Activated CD4-positive, alpha-beta T cell treated with anti-CD3 and anti-CD28 coated beads, Interleukin-2, amount 50 U/mL, for 4 hours (primary cell): ENCODE measurements at places on chromosomes 13 and 19.

- DNase-seq, result no peak
These were observed 14.3 kb upstream of the SCEL start for GRCh38 chr13:77521194-77521593.

- DNase-seq, result no peak
These were observed 96.3 kb upstream of the GPR183 start for GRCh38 chr13:99403458-99403971.

DNA sequence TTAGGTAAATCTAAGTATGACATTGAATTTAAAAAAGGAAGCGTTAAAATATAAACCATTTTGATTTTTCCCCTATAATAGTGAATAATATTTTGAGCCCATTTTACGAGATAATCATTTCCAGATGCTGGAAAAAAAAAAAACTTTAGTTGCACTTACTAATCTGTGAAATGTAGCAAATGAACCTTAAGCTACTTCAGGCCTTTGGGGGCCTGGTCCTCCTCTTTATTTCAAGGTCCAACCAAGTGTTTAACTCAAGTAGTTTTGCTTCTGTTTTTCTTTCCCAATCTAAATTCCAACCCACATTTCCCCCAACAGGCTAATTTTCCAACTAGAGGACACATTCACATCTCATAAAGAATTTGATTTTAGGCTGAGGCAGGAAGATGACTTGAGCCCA lies 101.2 kb downstream of the TNFRSF19 start:
- no peak for DNase-seq

GRCh38 chr13:74052402-74052928 lies 81.7 kb downstream of the KLF12 start:
- DNase-seq, result no peak

GRCh38 chr19:42249149-42249750 lies 5.7 kb downstream of the ERF start:
- DNase-seq, result no peak

DNA sequence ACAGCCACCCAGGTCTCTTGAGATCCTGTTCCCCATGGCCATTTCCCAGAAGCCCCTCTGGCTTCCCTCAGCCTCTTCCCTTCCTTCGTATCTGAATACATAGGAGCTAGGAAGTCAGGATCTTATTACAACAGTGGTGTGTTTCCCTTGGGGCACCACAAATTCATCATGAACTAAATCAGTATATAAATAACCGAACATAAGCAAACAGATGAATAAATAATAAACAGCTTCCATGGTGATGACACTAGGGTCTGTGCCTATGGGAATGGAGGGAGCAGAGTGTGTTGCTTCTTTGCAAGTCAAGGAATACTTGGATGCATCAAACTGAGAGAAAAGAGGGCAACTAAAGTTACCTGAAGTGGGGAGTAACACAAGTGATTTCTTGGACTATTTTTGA lies 527.6 kb downstream of the LMO7 start:
- no peak for DNase-seq

- no peak for DNase-seq
These were observed 13.3 kb downstream of the ZSCAN18 start for GRCh38 chr19:58084596-58085347.

DNA sequence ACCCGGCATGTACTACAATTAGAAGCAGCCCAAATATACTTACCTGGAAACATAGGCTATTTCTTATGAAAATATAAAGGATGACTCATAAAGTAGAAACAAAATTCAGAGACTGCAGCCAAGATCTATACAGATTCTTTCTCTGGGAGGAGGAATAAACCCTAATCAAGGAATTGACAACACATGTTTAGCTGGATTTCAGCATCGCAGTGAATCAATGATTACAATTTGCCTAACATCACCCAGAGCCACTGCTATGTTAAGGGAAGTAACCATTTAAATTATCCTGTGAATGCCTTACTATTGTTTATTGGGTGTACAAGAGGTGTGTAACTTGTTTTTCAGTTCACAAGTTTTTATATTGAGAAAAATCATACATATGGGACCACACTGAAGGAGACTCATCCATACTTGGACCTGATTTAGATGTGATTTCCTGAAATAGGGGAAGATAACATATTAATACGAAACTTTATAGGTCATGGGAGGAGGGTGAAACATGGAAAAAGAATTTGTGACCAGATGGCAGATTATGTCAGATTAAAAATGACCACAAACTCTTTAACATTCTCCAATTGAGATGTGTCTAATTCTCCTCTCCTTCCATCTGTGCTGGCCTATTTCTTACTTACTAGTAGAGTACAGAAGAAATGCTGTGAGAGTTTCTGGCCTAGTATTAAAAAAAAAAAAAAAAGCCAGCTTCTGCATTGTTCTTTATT lies 1168.4 kb downstream of the SLITRK1 start:
- DNase-seq, result no peak

- no peak for DNase-seq
These were observed 1.7 kb downstream of the ITM2B start for GRCh38 chr13:48234566-48235340.
